Esophagus muscularis mucosa (tissue), 4 donors: ENCODE measurements at places on chromosomes 2 and 18. TPM values are rescaled to one million over a fixed set of nuclear protein-coding genes. Genes with fewer than 3 reads are reported as not detected.

Gene CD8A
- total RNA-seq, result 1.0 TPM

GRCh38 chr2:190477661-190478454, 56.7 kb downstream of the NEMP2 start:
- no peak for DNase-seq

DNA sequence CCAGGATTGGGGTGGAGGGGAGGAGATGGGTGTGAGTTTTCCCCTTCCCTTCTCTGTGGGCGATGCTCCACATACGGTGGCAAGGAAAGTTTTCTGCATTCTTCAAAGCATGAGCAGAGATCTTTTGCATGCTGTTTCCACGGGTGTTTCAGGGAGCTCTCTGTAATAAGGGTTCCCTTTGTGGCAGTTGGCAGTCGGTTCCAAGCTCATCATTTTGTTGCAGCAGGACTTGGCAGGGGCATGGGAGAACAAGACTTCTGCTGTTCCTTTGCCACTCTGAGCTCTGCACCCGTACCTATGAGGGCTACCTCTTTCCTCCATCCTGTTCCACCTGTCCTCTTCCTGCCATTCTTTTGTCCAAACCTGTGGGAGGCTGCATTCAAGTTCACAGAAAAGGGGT, 71.3 kb upstream of the SPRED2 start:
- no peak for DNase-seq

DNA sequence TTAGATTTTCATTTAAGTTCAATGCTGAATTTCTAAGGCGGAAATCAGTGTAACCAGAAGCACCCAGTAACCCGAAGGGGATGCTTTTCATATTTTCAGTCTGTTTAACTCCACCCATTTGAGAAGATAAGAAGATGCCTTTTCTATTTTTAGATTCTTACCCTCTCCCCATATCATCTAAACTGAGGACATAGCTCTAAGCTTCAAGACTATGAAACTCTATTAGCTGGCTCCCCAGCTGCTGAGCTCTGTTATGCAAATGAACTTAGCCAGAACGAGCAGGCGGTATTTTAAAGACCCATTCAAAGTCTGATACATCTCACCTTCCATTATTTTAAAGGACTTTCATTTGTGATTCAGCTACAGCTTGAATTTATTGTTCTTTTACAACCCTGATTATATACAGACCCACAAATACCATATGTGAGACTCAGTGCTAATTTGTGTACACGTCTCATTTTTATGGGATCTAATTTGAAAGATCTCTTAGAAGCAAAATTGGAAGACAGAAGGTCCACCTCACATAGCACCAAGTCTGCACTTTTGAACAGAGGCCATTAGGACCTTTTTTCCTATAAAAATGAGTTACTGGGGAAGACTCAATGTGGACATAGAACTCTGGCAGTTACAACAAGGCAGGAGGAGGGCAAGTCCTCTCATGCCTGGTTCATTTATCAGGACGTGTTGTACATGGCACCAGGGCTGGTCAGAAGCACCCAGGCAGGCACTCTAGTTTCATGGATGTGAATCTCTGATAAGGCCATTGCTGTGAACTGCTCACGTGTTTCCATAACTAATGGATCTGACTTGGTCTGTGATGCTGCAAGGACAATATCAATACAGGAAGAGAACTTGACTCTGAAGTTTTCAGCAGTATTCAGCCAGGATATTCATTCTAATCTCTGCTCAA, 16.3 kb downstream of the CDC42EP3 start:
- no peak for DNase-seq

GRCh38 chr2:224946895-224947294, 95.4 kb downstream of the DOCK10 start:
- DNase-seq, result no peak

DNA sequence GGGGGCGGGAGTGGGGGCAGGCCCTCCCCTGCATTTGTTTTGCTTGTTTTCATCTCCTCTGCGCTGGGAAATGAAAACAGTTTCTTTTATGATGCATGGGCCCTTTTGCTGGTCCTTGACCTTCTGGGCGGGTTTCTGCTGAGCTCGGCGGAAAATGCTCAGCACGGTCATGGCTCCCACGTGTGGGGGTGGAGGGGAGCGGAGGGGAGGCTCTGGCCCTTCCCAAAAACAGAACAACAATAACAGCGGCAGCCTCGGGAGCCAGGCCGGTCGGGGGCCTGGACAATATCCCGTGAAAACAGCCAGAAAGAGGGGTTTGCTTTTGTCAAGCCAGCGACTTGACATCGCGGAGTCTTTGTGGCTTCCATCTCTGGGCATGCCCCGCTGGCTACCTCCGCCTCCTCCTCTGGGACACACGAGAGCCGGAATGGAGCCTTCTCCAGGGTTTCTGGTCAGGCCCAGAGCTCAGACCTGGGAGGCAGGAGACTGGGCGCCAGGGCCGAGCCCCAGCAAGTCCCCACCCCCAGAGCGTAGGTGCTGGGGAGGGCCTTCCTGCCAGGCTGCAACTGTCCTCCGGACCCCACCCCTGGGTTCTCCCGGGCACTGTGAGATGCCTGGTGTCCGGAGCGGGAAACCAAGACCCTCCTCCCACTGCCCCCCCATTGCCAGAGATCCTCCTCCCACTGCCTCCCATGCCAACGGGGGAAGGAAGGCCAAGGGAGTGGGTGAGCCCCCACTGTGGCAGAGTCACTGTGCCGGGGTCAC, 35.9 kb upstream of the SNED1 start:
- DNase-seq, result no peak

DNA sequence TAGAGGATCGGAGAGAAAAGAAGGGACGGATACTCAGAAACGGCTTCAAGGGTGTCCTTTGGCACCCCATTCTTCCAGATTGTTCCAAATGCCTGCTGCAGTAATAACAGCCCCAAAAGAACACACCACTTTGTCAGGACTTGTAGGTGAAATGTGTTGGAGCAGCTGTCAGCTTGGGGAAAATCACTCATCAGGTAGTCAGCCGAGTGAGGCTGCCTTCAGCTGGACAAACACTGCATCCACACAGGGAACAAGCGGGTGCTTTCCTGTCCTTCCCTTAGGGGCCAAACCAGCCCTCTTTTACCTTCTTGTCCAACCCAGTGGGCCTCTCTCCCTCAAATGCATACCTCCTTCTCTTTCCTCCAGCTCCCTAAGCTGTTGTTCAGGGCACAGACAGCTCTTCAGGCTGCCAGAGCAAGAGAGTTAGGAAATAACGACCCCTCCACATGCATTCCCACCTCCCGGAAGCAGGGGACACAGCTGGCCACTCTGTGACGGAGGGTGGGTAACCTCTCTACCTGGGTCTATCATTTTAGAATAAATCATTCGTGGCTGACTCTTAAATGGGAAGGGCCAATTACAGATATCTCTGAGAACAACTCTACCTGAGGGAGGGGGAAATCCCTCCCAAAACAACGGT, 48.1 kb downstream of the BCL11A start:
- no peak for DNase-seq

- no peak for DNase-seq
Observed at GRCh38 chr2:109648041-109648527, 33.9 kb downstream of the SOWAHC start.

GRCh38 chr2:215711471-215712034, 275.7 kb upstream of the FN1 start:
- no peak for DNase-seq

DNA sequence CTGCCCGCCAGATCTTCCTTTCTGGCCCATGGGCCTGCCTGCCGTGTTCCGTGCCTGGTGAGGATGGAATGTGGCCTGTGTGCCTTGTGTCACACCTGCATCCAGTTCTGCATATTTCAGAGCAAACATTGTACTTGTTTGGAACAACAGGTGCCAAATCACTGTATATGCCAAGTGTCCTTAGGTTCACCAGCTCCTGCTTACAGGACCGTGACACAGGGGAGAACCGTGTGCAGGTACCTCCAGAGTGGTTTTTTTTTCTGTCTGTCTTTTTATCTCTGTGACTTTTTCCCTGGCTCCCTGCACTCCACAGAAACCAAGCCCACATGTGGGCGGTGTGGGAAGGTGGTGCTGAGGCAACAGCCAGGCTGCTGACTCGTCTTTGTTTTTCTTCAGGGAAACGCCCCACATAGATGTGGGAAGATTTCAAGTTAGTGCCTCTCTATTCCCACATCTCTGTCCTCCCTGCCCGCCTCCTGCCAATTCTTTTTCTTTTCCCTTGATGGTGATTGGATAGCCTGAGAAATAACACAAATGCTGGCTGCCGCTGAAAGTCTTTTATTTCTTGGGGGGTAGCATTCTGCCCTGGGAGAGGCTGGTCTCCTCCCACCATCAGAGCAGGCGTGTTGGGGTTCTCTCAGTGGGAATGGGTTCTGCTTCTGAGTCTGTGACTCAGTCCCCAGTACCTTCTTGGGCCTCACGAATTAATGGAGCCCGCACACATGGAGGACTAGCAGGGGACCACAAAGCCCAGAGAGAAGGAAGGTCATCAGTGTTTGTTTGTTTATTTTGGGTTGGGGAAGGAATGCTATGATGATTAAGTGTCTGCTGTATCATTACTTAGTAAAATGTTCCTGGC, 21.4 kb downstream of the GRHL1 start:
- no peak for DNase-seq

DNA sequence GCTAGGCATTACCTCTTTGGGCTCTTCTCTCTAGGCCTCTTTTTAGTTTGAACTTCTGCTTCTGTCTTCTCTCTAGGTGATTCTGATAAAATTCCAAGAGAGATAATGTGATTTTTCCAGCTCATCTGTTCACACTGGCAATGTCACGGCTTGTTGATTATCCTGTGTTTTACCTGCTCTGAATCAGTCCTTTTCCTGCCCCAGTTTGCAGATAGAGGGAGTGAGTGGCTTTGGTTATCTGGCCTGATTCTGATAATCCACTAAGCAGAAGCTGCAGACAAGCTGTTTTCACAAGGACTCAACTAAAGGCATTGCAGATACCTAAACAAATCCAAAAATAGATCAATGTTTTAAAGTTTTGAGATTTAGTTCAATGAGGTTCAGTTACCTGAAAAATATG, 111.9 kb downstream of the DCC start:
- no peak for DNase-seq
